Left cardiac atrium (tissue), 4 donors: ENCODE measurements at places on chromosomes 1 and 21. TPM values are rescaled to one million over a fixed set of nuclear protein-coding genes. Genes with fewer than 3 reads are reported as not detected.

DNA sequence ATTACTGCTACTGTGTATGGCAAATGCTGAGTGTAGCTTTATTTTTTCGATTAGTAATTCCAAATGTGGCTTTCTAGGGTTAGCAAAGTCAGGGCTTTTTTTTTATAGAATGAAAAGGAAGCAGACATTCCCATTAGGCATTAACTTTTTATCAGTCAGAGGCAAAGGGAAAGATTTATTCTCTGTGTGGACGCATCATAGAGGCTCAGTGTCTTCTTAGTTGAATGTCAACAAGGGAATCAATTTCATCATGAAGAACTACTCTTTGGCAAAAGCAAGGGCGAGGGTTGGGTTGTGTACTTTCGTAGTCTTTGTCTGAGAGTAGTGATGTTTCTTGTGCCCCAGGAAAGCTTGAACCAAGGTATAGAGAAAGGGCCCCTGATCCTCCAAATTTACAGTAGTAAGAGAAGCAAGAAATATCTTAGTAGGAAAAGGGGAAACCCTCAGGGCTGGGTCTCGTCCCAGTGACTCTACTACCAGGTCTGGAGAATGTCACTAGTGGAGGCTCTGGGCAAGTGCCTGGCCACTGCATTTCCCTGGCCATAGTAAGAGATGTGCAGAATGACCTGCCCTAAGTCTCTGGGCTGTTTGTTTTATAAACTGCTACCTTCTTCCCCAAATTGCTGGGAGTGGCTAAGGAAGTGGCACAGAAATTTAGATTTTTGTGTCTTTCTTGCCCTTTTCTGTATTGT lies 30.0 kb upstream of the MACF1 start:
- DNase-seq, result no peak

- DNase-seq, result no peak
Observed at GRCh38 chr1:6329851-6330250, 63.7 kb downstream of the ACOT7 start.

DNA sequence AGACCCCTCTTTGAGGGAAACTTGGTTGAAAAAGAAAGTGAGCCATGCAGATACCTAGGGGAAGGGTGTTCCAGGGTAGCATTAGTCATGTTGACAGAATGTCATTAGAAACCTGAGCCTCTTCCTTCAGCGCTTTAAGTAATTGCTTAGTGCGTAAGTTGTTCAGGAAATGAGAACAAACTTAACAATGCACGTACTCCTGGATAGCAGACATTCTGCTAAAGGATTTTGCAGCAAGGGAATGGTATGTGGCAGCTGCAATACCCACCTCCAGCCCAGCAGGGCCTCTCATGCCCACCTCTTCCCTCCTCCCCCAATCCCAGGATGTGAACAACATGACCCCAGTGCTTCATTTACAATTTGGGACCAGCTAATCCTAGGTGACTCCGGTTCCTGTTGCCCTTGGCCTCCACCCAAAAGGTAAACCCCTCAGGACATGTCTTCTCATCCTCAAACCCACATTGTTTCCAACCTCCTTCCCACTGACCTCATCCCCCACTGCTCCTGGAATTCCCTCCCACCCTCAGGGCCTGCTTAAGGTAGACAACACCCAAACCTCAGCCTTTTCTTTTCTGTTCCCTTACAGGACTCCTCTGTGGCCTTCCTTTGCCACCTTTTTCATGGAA lies 98.0 kb upstream of the BCAR3 start:
- DNase-seq, result no peak

DNA sequence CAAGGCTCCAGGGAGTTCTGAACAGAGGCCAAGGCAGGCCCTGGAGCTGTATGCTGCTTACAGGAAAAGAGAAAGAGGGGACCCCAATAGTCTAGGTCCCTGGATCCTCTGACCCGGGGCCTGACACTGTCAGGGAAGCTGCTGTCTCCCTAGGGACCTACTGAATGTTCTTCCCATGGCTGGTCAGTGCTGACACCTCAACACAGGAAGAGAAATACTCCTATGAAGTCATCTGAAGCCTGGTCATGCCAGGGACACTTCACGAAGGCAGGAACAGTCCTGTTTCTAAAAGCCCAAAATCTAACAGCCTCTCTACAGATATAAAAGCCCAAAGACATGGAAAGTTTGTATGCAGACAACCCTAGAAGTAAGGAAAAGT lies 1.7 kb upstream of the LAD1 start:
- no peak for DNase-seq

DNA sequence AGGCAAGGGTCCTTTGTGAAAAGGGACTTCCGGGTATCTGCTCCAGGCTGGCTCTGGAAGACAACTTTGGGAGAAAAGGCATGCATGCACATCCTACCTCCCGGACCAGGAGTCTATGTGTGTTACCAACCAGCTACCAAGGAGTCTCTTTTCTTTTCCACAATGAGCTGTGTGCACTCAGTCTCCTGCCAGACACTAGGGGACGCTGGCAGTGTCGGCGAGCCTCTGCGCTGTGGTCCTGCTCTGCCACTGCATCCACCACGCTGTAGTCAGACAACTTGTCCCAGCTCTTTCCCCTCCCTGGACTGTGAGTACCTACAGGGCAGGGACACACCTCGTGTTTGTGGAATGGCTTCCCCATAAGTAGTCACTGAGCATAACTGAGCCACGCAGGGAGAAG lies 5.1 kb upstream of the SSR2 start:
- DNase-seq, result peak; percentile 37

GRCh38 chr1:119679223-119679622 lies 31.2 kb upstream of the ZNF697 start:
- DNase-seq, result no peak

Gene FAM131C
- 6.5 TPM for total RNA-seq
